ENCODE measurements at places on chromosomes 4 and X. TPM values are rescaled to one million over a fixed set of nuclear protein-coding genes. Genes with fewer than 3 reads are reported as not detected.
A peak's percentile ranks its signal among the peaks of the same experiment; 100 is the strongest.

DNA sequence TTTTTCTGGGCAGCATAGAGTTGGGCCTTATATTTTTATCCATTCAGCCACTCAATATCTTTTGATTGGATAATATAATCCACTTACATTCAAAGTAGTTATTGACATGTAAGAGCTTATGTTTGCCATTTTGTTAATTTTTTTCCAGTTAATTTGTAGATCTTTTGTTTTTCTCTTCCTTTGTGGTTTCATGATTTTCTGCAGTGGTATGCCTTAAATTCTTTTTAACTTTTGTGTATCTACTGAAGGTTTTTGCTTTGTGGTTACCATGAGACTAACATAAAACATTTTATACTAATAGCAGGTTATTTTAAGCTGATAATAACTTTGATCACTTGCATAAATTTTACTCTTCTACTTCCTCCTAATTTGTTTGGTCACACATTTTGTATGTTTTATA, 140.8 kb upstream of the GATB start:
- H3K4me1 ChIP-seq = peaks cover 7% of the 10 kb centered on the region
- DNase-seq = no peak
- no peak overlapping the region for H3K4me3 ChIP-seq
- H3K36me3 ChIP-seq = no peaks in the 10 kb centered on the region
- H3K27me3 ChIP-seq = no peaks in the 10 kb centered on the region

- no peak for DNase-seq
- H3K36me3 ChIP-seq = no peaks in the 10 kb centered on the region
- no peak overlapping the region for H3K4me3 ChIP-seq
Observed at GRCh38 chrX:54484666-54485065, 11.4 kb downstream of the FGD1 start.

GRCh38 chr4:5712517-5712916, 1.5 kb downstream of the EVC start:
- DNase-seq = no peak
- peaks cover 33% of the 10 kb centered on the region for H3K27me3 ChIP-seq
- H3K4me3 ChIP-seq = no peak overlapping the region
- H3K27ac ChIP-seq = no peak overlapping the region
- peaks cover under 1% of the 10 kb centered on the region for H3K36me3 ChIP-seq

GRCh38 chrX:29531336-29531735, 684.0 kb upstream of the MAGEB2 start:
- H3K27ac ChIP-seq = no peak overlapping the region
- no peak overlapping the region for H3K4me3 ChIP-seq
- H3K27me3 ChIP-seq = no peaks in the 10 kb centered on the region
- DNase-seq = no peak
- H3K36me3 ChIP-seq = no peaks in the 10 kb centered on the region
- no peaks in the 10 kb centered on the region for H3K4me1 ChIP-seq

- no peaks in the 10 kb centered on the region for H3K4me1 ChIP-seq
- H3K27ac ChIP-seq = no peak overlapping the region
- no peaks in the 10 kb centered on the region for H3K27me3 ChIP-seq
Observed at GRCh38 chrX:69189576-69190371, 24.5 kb upstream of the PJA1 start.

- no peak for DNase-seq
- H3K4me3 ChIP-seq = no peak overlapping the region
- peaks cover 4% of the 10 kb centered on the region for H3K27me3 ChIP-seq
- no peaks in the 10 kb centered on the region for H3K36me3 ChIP-seq
Observed at GRCh38 chr4:112213091-112213490, 18.5 kb upstream of the AP1AR start.

- no peak overlapping the region for H3K4me3 ChIP-seq
- peaks cover 11% of the 10 kb centered on the region for H3K27me3 ChIP-seq
- H3K4me1 ChIP-seq = no peaks in the 10 kb centered on the region
- no peak for DNase-seq
- no peaks in the 10 kb centered on the region for H3K36me3 ChIP-seq
Observed at GRCh38 chr4:48470570-48470969, 12.6 kb upstream of the SLC10A4 start.

DNA sequence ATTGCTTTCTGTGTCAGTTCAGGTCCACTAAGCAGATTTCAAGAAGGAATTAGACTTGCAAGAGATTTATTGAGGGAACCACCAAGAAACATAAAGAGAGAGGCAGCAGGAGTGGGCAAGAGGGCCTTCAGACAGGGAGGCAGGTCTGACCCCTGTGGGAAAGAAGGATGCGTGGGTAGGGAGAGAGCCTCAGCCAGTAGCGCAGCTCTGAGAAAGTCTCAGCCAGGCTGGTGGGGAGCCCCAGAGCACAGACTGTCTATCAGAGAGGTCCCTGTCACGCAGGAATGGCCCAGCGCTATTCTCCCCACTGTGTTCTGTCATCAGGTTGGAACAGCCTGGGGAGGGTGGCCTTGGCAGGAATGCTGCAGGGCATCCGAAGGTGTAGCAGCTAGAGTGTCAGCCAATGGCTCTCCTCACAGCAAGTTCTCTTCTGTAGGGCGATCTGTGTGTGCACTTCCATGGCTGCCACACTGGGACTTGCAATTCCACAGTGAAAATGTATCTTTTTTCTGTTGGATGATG, 48.0 kb downstream of the OTC start:
- no peak for DNase-seq
- H3K36me3 ChIP-seq = no peaks in the 10 kb centered on the region
- no peak overlapping the region for H3K4me3 ChIP-seq
- no peak overlapping the region for H3K27ac ChIP-seq
- H3K27me3 ChIP-seq = no peaks in the 10 kb centered on the region

- H3K36me3 ChIP-seq = no peaks in the 10 kb centered on the region
- H3K27ac ChIP-seq = no peak overlapping the region
- DNase-seq = no peak
- H3K4me3 ChIP-seq = no peak overlapping the region
- no peaks in the 10 kb centered on the region for H3K27me3 ChIP-seq
- no peaks in the 10 kb centered on the region for H3K4me1 ChIP-seq
Observed at GRCh38 chr4:173590697-173591096, 60.7 kb upstream of the HAND2 start.

GRCh38 chr4:15234116-15234855, 193.5 kb upstream of the C1QTNF7 start:
- H3K4me3 ChIP-seq = peak overlapping the region; percentile 5
- H3K27ac ChIP-seq = peak overlapping the region; percentile 43
- DNase-seq = no peak
- peaks cover 4% of the 10 kb centered on the region for H3K27me3 ChIP-seq
- no peaks in the 10 kb centered on the region for H3K36me3 ChIP-seq

- H3K4me1 ChIP-seq = peaks cover 11% of the 10 kb centered on the region
- H3K27me3 ChIP-seq = no peaks in the 10 kb centered on the region
- no peak for DNase-seq
- H3K4me3 ChIP-seq = no peak overlapping the region
- no peak overlapping the region for H3K27ac ChIP-seq
- no peaks in the 10 kb centered on the region for H3K36me3 ChIP-seq
Observed at GRCh38 chr4:6960628-6961412, 51.2 kb downstream of the TBC1D14 start.

DNA sequence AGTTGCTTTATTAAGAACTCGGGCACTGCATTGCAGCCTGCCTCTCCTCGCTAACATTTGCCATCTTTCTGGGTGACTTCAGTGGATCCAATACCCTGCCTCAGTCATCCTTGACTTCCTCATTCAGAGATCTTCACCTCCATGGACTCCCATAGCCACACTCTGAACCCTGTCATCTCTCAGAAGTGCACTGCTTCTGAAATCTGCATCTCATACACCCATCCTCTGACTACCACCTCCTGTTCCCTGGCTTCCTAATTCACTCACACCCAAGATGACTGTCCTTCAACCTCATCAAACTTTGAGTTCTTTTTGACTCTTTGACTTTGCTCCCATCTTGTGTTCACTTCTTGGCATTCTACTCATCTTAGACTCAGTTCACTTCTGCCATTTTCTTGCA, 25.3 kb upstream of the CYBB start:
- H3K27ac ChIP-seq = no peak overlapping the region
- H3K4me3 ChIP-seq = no peak overlapping the region
- DNase-seq = no peak

DNA sequence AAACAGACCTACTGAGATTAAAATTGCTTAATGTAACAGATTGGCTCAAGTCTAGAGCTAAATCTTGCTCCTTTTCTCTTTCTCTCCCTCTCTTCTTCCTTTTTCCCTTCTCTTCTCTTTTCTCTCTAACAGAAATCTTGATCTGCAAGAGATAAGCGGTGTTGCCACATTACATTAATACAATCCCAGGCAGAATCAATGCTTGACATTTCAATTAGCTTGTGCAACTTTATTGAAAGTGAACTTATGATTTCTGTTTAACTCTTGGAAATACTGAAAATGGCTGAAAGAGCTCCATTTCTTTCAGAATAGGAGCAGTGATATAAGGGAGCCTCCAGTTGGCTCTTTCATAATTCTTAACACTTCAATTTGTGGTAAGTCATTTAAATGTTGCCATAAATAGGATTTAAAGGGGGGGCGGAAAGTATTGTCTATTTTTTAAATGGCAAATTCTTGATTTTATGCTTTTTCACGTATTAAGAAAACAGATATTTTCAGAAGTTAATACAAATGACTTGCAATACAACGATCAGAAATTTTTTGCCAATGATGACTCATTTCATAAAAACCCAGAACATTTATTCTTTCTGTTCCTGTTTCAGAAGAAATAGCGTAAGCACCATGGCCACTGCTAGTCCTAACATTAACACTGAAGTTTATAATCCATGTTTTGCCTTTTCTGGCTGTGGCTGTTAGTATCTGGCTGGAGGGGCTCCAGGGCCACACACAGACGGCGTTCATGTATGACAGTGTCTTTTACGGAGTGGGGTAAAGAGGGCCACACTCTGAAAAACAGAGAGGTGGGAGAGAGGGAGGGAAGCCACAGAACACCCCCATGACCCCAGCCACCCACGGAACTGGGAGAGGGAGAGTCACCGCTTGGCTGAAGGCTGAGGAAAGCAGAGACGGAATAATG, 115.7 kb upstream of the FAT1 start:
- no peak overlapping the region for H3K27ac ChIP-seq
- H3K4me3 ChIP-seq = no peak overlapping the region
- no peaks in the 10 kb centered on the region for H3K27me3 ChIP-seq
- DNase-seq = no peak

DNA sequence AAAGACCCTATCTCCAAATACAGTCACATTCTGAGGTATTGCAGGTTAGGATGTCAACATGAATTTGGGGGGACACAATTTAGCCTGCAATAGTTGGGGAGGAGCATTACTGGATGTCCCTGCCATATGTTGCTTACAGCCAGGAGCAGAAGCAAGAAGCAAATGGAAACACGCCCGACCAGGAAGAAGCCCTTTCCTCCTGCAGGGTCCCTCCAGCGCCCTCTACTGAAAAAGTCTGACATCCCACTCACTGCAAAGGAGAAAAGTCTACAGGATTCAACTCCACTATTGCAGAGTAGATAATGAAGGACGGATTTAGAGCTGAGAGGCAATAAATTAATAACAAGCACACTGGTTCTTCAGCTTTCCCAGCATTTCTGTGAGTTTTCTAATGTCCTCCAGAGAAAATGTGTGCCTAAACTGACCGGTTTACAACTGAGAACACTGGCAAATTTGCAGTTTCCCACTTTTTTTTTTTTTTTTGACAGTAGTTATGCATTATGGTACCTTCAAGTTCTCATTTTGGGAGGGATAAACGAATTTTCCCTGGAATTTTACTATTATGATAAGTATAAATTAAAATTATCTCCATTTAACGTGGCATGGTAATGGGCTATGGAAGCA, 31.7 kb downstream of the COQ2 start:
- DNase-seq = peak; percentile 87
- peaks cover 12% of the 10 kb centered on the region for H3K36me3 ChIP-seq
- no peaks in the 10 kb centered on the region for H3K27me3 ChIP-seq
- no peak overlapping the region for H3K4me3 ChIP-seq
- peaks cover 37% of the 10 kb centered on the region for H3K4me1 ChIP-seq

- H3K36me3 ChIP-seq = peaks cover 22% of the 10 kb centered on the region
- peaks cover 46% of the 10 kb centered on the region for H3K4me1 ChIP-seq
- H3K4me3 ChIP-seq = peak overlapping the region; percentile 97
- peaks cover 6% of the 10 kb centered on the region for H3K27me3 ChIP-seq
Observed at GRCh38 chr4:54063737-54064316, 578 bp downstream of the CHIC2 start.

- no peaks in the 10 kb centered on the region for H3K4me1 ChIP-seq
- no peak overlapping the region for H3K4me3 ChIP-seq
- no peaks in the 10 kb centered on the region for H3K27me3 ChIP-seq
- DNase-seq = no peak
- no peak overlapping the region for H3K27ac ChIP-seq
Observed at GRCh38 chr4:24179201-24179840, 289.5 kb upstream of the PPARGC1A start.

GRCh38 chr4:44760142-44760898, 34.0 kb upstream of the GNPDA2 start:
- H3K27me3 ChIP-seq = no peaks in the 10 kb centered on the region
- H3K27ac ChIP-seq = no peak overlapping the region
- no peaks in the 10 kb centered on the region for H3K4me1 ChIP-seq
- DNase-seq = no peak
- H3K4me3 ChIP-seq = no peak overlapping the region

ATOH1 gene
- total RNA-seq = not detected

TMEM31 gene
- total RNA-seq = not detected

DCAF4L1 gene
- 0.32 TPM for total RNA-seq

UGT2A1 gene
- total RNA-seq = not detected

GALNTL6 gene
- total RNA-seq = not detected

GAGE12E gene
- not detected for total RNA-seq

VCX3B gene
- not detected for total RNA-seq

AMOT gene
- total RNA-seq = 0.31 TPM
